ENCODE measurements at places on chromosomes 4 and X. TPM values are rescaled to one million over a fixed set of nuclear protein-coding genes. Genes with fewer than 3 reads are reported as not detected.

The ARHGAP10 gene
- total RNA-seq: 9.3 TPM

The APBB2 gene
- 14.4 TPM for total RNA-seq

The MGARP gene
- total RNA-seq: not detected

The NAAA gene
- total RNA-seq: 28.8 TPM

The DCX gene
- not detected for total RNA-seq

The HMGN5 gene
- total RNA-seq: 0.76 TPM

- no peak for DNase-seq
These were observed 11.5 kb upstream of the SERPINA7 start for GRCh38 chrX:106050054-106050453.

DNA sequence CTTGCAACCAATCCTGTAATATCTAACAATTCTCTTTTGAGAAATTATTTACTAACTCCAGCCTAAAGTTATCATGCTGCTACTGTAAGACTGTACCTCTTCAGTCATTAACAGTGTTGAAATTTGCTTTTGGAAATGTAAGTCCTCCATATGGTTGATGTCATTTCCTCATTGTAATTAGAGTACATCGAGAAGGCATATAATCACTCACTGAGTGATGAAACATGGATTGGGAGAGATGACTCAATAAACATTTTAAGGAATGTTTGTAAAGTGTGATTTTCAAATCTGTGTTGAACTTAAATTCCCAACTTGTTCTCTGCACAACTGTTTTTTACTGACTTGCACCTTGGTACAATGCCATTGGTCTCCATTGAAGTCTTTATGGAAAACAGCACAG is 61.2 kb downstream of the HMGB2 start:
- DNase-seq: no peak

DNA sequence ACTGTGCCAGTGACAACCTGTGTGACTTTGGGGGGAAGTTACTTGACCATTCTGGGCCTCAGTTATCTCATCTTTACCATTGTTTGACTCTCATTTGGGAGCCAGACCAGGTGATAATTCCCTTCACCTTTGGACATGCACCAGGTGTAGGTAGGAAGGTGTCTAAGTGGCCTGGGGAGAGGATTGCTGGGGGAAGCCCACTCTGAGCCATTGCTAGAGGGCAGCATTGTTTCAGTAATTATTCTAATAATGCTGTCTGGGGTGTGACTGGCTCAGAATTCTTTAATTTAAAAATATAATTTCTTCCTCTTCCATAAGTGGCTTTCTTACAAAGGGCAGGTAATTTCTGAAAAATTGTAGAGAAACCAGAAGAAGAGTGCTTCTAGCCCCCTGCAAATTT is 104.3 kb downstream of the RTL9 start:
- DNase-seq: peak; percentile 18

DNA sequence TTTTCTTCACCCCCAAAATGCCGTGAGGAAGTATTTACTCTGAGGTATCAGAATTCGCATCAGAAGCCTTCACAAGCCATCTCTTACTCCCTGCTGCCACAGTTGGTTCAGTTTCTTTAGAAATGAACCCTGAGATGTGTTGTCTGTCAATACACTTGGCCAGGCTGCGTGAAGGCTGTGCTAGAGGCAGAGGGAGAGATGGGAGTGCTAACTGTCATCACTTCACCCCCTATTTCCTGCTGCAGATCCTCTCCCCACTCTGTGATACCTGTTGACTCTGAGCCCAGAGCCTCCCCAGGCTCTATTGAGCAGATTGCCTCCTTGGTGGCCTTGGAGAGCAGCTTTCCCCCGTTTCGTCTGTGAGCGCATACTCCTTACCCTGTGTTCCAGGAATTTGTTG is 34.8 kb downstream of the FHIP1A start:
- no peak for DNase-seq

- peak; percentile 21 for DNase-seq
These were observed 81.6 kb downstream of the KDM6A start for GRCh38 chrX:44954562-44954961.

- no peak for DNase-seq
These were observed 1274.7 kb downstream of the ADGRL3 start for GRCh38 chr4:62474802-62475201.

DNA sequence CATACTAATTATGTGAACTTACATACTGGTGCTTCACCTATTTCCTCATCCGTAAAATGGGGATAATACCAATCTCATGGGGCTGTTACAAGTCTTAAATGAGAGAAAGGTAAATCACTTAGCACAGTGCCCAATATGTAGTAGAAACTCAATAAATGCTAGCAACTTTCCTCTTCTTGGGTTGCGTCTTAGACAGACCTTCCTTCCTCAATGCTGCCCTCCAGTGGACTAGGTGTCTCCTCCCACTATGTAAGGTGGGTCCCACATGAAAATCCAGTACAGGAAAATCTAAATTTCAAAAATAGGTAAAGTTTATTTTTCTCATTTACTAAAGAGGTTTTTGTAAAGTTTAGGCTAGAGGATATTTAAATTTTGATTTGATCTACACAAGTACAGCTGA is 20.6 kb downstream of the ZDHHC9 start:
- DNase-seq: peak; percentile 75

DNA sequence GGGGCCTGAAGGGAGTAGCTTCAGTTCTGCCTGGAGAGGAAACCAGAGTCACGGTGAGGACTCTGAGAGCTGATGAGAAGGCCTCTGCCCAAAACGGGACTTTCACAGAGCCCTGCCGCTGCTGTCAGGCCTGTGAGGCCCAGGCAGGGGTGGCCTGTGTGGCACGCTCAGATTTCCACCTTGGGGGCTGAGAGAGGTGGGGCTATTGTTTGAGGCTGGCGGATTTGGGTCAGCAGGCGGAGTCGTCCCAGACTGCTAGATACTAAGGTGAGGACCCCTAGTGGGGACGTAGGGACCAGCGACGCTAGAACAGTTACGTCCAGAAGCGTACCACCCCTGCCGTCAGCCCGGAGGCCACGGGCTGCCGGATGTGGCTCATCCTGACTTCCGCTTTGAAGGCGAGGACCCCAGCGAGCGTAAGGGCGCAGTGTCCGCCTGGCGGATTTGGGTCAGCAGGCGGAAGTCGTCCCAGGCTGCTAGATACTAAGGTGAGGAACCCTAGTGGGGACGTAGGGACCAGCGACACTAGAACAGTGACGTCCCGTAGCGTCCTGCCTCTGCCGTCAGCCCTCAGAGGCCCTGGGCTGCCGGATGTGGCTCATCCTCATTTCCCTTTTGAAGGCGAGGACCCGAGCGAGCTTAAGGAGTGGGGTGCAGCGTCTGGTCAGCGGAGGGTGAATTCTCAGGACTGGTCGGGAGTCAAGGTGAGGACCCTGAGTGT is at the start of gene MAGEB1:
Gene MAGEB1, plus strand, starts transcription at position 378 of the 721 bp plus-strand sequence. CDS start 3,348 bp downstream, outside the sequence.
- DNase-seq: no peak

DNA sequence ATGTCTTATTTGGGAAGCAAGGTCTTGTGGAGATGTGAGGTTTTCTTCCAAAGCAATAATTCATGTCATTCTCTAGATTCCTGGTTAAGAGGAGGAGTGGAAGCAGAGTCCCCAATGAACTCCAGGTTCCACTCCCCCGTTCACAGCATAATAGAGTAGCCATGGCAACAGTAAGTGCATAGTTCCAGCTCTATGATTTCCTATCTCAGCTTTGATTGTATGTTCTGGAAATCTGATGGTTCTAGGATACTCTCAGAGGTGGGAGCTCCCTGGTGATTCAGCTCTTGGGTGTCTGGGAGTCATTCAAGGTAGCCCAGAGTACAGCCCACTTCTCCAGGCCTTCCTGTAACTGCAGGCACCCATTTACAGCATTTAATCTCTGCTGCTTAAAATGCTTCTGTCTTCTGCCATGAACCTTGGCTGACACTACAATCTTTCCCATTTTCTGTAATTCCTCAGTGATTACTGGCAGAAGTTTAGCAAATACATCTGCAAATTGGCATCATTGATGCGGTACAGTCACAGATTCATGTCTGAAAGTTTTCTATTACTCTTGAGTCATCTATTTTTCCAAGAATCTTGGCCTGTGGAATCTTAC is 242.0 kb downstream of the MAPK10 start:
- DNase-seq: no peak

DNA sequence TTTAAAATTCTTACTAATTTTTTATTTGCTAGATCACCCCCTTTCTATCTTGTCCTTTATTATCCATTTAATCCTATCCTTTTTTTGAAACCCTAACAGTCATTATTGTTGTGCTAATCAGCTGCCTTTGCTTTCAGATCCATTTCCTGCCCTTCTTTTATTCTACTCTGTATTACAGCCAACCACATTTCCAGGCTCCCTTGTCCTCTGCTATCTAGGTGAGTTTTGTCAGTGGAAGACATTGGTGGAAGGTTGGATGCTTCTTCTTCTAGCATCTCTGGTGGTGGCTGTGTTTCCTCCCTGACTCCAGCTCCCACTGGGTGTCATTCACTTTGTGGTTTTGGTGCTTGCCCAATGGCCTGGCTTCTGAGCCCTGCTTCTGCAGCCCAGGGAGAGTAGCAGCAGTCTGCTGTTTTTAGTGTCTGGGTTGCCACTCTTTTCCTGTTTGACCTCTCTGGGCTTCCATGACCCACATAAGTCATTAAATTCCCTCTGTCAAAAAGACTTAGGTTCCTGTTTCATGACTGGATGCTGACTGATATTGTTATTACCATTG is 225.2 kb upstream of the PGRMC2 start:
- no peak for DNase-seq

DNA sequence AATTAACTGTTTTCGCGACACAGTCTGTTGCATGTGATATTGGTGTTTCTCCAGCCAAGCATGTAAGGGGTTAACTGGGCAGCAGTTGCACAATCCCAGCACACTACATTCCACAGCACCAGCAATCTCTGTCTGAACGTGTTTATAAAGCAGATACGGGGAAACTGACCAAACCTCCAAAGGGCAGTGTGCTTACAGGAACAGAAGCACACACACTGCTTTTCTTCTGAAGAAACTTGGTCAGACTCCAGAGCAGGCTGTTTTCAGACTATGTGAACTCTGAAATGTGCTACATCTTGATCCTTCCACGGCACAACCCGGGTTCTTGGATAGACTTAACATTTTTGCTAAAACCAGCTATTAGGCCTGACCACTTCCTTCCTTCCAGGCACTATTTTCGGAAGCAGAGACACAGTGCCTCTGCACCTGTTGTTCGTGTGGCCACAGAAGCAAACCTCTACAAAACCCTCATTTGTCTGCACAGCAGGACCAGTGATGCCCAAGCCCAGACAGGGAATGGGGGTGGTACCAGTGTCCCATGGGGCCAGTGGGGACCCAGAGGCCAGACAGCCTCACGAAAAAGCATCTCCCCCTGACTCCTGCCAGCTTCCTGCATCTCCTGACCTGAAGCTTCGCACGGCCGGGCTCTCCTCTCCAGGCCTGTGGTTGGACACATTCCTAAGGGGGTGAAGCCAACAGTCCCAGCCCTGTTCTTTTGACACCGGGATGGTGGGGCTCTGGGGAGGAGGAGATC is 90.1 kb downstream of the IRF2 start:
- DNase-seq: peak; percentile 13

DNA sequence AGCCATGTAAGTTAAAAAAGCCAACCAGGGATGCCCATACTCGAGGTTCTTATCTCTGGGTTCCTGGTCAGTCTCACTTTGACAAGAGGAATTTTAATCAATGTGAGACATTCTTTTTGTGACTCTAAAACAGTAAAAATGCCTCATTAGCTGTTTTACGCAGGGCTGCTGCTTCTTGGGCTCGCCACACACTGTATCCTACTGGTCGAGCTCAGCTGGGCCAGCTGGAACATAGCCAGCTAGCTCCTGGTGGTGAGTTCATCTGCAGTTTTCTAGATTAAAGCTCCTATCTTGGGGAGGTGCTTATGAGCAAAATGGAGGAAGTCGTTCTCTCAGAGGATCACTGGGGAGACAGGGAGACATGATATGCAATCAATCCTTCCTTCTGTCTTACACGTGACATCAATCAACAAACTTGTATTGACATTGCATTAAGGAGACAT is 55.9 kb upstream of the LEF1 start:
- DNase-seq: peak; percentile 12

GRCh38 chrX:153547195-153547594 is 29.8 kb downstream of the ATP2B3 start:
- DNase-seq: no peak
